ENCODE measurements at places on chromosomes 1 and 21.
A peak's percentile ranks its signal among the peaks of the same experiment; 100 is the strongest.

GRCh38 chr1:28815533-28816185 is 3.7 kb downstream of the OPRD1 start:
- peak; percentile 26 for DNase-seq

- no peak for DNase-seq
Observed at GRCh38 chr1:117582451-117582850, 23.4 kb upstream of the TENT5C start.

GRCh38 chr1:160423966-160424365 is 23.6 kb downstream of the VANGL2 start:
- no peak for DNase-seq

DNA sequence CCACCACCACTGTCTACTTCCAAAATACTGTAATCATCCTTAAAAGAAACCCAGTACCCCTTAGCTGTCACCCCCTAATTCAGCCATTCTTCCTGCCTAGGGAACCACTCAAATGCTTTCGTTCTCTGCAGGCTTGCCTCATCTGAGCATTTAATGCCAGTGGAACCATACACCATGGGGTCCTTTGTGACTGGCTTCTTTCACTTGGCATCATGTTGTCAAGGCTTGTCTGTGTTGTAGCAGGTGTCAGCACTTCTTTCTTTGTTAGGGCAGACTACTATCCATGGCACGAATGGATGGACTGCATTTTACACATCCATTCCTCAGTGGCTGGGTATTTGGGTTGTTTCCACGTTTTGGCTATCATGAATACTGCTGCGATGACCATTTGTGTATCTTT is 28.5 kb downstream of the SH3BGR start:
- no peak for DNase-seq

DNA sequence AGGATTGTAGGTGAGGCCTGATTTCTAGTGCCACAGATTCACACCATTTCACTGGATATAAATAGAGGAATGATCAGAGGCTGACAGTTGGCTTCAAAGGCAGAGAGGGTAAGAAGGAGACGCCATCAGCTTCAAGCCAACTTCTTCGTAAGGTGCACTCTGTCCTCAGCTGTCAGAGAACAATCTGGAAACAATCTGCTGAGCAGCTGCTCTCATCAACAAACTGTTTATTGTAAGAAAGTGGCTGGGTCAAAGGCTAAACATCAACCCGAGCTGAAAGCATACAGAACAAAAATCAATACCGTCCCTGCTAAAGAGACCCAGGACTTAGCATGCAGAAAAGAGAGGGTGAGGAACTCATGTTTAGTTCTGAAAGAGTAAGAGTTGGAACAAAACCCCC is 48.2 kb downstream of the HLCS start:
- no peak for DNase-seq

- peak; percentile 26 for DNase-seq
Observed at GRCh38 chr1:47709019-47709871, 271.4 kb downstream of the FOXD2 start.

- DNase-seq, result no peak
Observed at GRCh38 chr1:156155756-156156510, 2.5 kb downstream of the SEMA4A start.

DNA sequence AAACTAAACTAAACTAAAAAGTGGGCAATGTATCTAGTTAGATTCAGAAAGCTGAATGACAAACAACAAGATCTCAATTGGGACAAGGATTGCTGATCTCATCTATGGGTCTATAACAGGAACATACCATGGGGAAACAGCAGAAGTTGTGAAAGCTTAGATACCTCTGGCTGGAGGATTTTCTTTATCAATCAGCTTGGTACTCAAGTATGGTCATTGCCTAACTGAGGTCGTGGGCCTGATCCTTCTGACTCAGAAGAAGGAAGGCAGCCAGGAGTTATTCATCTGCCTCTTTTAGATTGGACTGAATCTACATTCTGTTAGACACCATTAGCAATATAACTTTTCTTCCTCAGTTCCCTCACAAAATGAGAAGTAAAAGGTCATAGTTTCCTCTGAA is 39.7 kb downstream of the DNTTIP2 start:
- peak; percentile 18 for DNase-seq

GRCh38 chr1:162550925-162551324 is 10.6 kb upstream of the UAP1 start:
- no peak for DNase-seq
